GM12891 (cell line): ENCODE measurements at places on chromosomes 7 and 10.

- no peak for DNase-seq
Measured at GRCh38 chr7:157507987-157508386, 171.2 kb downstream of the DNAJB6 start.

- no peak for DNase-seq
Measured at GRCh38 chr7:131556909-131557651, 652 bp upstream of the PODXL start.

GRCh38 chr10:48606530-48607355 is 1.9 kb upstream of the ARHGAP22 start:
- no peak for DNase-seq

DNA sequence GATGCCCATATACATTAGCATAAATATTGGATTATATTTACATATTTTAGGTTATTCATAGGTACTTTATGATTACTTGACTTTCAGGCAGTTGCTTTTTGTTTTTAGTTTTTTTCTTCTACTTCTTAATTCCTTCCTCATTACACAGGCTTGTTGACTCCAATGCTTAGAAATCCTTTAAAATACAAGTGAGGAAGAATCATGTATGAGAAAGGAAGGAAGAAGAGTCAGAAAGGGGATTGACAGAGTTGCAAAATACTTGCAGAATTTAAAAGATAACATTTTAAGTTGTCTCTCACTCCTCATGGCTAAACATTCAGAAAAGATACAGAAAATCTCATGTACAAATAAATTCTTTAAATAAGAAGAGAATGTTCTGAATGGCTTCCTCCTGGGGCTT is 61.9 kb downstream of the ATXN7L1 start:
- DNase-seq, result no peak

DNA sequence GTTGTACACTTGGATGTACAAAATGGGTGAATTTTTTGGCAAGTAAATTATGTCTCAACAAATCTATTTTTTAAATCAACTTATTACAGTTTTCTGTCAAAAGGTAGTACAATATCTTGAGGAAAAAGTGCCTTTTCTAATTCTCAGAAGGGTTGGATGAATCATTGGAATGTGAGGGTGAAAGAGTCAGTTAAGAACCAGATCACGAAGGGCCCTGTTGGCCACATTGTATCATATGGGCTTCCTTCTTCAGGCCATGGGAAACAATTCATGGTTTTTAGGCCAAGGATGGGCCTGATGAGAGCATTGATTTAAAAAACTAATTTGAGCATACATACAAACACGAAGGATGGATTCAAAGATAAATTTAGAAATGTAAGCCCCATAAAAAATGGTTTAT is 503.7 kb downstream of the TNS3 start:
- no peak for DNase-seq

- DNase-seq, result no peak
Measured at GRCh38 chr7:28755255-28755654, 202.9 kb downstream of the TRIL start.

DNA sequence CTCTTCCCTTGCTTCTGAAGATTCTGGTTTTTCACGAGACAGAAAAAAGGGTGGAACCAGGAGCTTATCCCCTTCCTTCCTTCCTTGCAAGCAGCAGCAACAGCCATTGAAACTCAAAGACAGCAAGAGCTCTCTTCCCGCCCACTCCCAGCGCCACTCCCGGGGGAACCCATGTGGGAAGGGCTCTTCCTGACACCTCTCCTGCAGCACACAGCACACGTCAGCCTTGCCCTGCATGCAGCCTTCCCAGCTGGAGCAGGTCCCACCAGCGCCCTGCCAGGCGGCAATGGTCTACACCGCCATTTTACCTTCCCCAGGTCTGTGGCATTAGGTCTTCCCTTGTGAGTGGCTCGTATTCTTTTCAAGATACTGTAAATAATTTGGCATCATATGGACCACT is 161.8 kb downstream of the MGMT start:
- DNase-seq, result no peak

GRCh38 chr10:125082881-125083575 is 77.3 kb downstream of the CTBP2 start:
- no peak for DNase-seq

DNA sequence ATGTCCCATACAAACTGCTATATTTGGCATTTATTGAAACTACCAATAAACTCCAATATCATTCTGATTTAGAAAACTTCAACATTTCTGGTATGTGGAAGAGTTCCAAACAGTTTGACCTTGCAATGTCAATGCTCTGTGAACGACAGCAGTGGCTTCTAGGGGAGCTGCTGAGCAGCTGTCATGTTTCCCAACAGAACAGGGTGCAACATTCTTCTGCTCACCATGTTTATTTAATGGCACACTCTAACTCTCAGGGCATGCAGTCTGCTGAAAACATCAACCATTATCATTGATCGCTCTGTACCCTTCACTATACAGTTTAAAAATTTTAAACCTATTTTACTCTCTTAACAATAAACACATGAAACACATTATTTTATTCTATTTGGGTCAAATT is 25.9 kb downstream of the LMOD2 start:
- no peak for DNase-seq

DNA sequence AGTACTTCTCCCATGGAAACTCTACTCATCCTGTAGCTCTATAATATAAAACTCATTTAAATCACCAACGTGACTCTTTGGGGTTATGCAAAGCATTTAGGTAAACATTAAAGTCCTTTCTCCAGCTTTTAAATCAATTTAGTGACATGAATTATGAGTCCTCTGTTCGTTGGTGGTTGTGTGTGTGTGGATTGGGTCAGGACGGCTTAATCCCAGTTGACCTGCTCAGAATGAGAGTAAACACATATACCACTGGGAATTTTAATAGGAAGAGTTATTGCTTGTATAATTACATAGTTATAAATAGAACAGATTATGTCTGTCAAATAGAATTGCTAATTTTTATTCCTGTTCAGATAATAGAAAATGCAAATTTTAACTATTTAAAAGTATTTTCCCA is 30.7 kb upstream of the ADCY1 start:
- no peak for DNase-seq

- DNase-seq, result no peak
Measured at GRCh38 chr10:116838143-116838725, 11.1 kb upstream of the ENO4 start.

DNA sequence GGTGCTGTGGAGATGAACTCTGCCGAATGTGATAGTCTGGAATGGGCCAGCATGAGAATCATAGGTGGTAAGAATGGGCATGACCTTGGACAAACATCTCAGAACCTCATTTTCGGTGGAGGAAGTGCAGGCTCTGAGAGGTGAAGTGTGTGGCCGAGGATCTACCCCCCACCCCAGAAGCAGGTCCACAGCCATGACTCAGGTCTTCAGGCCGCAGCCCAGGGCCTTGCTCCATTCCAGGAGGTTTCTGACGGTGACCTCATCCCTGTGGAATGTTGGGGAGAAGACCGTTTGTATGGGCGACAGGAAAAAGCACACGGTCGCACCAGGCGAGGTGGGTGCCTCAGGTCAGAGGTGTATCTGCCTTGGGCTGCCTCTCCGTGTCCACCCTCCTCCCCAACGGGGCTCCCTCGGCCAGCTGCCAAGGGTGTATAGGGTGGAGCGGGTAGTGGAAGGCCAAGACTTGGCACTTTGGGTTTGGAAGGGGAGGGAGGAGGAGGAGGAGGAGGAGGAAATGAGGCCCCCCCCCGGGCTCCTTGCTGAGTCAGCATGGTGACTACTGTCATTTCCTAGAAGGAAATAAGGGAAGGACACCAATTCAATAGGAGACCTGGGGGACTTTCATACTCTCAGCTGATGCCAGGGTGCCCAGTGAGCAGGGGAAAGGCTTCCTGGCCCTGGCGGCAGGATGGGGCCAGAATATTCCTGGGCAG is 168.0 kb upstream of the RHEB start:
- DNase-seq, result no peak

DNA sequence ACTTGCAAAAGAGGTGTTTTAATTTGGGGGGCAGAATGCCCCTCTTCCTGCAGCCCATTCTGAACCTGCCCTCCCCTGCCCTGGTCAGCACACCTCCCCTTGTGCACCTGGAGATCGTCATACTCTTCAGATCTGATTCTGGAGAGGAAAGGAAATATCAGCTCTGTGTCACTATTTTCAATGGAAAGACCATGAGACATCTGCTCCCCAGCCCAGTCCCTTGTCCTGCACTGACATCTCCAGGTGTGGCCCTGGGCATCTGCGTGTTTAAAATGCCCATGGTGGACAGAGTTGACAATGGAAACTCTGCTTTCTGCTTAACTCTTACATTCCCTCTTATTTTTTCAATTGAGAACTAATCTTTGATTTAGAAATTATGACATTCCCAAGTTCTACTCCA is 41.6 kb upstream of the RASGEF1A start:
- no peak for DNase-seq

DNA sequence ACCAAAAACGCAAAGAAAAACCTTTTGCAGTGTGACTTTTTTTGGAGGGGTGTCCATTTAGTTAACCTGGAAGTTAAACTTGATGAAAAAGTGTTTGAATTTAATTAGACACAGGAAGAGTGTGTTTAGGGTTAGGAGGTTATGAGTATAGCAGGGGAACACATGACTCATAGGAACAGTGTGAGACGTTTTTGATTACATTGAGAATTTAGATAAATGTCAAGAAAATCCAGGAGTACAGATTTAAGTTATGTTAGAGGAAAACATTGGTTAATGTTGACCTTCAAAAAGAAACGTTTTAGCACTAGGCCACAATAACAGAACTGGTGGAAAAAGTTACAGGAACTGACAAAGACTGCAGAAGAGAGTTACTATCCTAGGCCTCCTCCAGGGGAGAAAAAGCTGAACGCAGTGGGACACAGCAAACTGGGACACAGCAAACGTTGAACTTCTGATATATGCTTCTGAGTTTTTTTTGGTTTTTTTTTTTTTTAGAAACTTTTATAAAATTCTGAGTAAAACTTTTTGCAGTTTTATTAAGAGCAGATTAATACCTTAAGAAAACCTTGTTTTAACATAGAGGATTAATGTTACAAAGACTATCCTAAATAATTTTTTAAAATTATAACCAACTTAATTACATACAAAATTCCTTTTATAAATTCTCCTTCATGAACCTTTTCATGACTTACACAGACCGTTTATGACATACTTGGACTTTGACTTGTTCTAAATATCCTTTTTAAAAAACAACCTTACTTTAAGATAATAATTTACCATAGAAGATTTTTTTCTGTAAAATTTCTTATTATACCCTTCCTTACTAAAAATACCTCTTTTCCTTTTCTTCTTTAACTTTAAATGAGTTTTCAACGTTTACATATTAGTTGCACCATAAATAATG is 22.2 kb downstream of the LANCL2 start:
- DNase-seq, result no peak

GRCh38 chr7:27141923-27142579 is 1.4 kb downstream of the HOXA5 start:
- no peak for DNase-seq

- peak; percentile 71 for DNase-seq
Measured at GRCh38 chr7:151115121-151115835, 29.0 kb downstream of the AGAP3 start.

DNA sequence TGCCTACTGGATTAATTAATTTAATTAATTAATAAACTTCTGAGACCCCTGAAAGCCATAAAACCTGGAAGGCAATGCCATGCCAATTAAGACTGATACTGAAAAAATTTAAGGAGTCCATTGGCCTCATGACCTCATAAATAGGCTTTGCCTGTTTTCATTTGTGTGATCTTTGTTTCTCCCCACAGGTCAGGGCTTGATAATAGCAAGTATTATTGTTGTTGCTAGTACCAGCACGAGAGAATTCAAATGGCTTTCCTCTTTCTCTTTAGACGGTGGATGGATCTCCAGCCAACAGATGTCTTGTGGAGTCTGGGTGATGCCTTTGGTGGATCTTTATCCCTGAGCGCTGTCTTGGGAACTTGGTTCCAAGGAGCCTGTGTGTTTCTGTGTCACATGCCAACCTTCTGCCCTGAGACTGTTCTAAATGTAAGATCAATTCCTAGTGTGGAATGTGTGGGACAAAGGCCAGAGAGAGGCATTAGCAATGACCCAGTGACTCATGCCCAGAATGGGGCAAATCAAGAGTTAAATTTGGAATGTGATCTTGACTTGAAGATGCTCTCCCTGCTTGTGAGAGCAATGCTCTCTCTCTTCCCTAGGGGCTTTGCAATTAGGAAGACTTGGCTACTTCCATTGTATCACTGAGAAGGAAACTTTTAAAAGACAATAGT is 17.7 kb downstream of the ACSM6 start:
- no peak for DNase-seq

GRCh38 chr7:46960970-46961369 is 620.9 kb downstream of the TNS3 start:
- no peak for DNase-seq

DNA sequence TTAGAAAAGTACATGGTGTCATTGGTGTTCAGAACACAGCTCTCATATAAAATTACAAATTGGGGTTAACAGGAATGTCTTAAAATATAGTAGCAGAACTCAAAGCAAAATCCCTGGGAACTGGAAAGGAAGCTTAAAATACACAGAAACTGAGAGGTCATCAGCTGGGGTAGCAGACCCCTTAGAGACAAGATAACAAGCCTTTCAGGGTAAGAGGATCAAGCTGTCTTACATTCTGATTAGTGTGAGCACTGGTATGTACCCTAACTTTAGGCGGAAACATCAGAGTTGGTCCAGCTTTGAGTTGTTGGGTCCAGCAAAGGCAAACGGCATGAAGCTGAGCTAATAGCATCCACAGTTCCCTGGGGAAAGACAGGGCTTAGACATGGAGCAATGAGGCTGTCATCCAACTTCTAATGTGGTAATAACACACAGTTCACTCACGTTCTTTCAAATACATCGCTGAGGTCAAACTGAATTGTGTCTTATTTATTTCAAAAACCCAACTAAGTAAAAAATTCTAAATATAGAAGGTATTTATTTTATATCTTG is 32.6 kb downstream of the ARHGAP21 start:
- DNase-seq, result no peak

DNA sequence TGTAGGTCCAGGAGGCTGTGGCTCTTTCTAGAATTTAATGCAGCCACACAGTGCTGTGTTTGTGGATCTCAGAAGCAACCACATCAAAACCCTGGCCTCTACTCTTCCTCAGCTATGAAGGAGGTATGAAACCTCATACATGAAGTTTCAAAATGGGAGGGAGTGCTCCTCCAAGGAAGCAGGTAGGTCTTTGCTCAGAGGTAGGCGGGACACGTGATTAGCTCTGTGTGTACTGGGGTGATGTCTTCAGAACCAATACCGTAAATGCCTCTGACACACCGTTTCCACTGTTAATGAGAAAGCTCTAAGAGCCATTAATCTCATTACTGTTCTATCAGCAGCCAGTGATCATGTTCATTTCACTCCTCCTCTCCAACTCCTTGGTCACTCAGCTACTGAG is 126.1 kb downstream of the PLXNA4 start:
- no peak for DNase-seq

DNA sequence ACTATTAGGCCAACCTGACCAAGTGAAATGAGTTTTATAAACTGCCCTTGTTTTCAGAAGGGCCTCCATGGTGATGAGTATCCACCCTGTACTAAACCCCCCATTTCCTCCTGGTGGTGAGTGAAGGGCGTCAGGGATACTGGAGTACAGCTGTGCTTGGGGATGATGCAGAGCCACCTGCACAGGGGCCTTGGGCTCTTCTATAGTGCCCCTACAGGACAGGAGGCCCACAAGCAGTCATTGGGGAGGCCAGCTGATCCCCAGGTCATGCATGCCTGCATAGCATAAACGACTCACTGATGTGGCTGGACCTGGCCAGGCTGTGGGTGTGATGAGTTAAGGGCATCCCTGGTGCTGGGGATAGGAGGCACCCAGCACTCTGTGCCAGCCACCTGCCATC is 114.1 kb upstream of the CELF2 start:
- no peak for DNase-seq
